ENCODE measurements at places on chromosomes 4 and X.
A peak's percentile ranks its signal among the peaks of the same experiment; 100 is the strongest.

DNA sequence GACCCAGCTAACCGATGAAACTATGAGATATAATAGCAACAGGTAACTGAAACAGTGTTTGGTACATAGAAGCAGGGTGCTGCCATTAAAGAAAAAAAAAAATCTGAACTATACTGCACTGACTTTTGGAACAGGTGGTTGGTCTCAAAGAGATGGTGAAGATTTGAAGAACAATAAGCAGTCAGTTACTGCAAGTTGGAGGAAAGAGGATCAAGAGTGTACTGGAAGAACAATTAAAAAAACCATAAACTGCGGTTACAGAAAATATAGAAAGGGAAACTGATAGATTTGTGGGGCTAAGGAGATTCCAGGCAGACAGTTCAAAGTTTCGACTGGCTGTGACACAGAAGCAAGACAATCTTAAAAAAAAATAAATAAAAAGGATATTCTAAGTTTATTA is 181.9 kb upstream of the TRAM1L1 start:
- DNase-seq = no peak

DNA sequence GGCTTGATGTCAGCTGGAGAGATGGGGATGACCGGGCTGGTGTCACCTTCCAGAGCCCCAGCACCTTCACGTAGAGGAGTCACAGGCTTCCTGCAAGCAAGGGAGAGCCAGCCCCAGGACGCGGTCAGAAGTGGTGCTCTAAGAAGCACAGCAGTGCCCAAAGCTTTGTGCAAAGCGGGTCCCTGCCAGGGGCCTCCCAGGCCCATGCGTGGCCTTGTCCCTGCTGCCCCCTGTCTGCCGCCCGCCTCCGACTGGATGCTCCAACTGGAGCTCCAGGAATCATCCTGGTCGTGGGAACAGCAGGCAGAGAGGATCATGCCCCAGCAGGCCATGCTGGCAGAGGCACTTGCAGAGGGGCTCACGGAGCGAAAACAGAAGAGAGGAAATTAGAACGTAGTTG is 40.1 kb upstream of the LRPAP1 start:
- DNase-seq = no peak

- DNase-seq = peak; percentile 4
These were observed 600.6 kb downstream of the ANKRD50 start for GRCh38 chr4:124111922-124112321.

- no peak for DNase-seq
These were observed 192.7 kb upstream of the NUDT6 start for GRCh38 chr4:123114915-123115756.

DNA sequence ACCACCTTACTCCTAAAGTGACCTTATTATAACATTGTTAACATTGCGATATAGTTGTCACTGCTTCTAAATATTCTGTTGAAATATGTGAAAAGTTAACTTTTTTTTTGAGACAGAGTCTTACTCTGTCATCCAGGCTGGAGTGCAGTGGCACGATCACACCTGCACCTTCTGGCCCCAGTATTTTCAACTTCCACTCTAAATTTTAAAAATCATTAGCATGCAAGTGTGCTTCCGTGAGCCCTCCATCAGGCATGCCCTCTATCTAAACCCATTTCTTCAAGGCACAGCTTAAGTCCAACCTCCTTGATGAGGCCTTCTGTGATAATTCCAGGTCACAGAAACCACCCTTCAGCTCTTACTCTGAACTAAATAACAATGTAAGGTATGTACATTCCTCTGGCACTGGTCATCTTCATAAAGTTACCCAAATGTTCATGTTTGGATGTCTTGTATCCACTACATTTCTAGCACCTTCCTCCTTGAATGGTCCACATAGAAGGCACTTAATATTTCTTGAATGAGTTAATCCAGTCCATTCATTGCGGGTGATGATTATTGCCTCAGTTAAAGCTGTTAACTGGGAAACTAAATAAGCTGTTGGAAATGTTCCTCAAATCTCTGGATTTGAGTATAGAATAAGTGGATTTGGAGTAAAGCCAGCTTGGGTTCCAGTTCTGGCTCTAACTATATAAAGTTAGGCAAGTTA is 38.6 kb upstream of the TMEM131L start:
- no peak for DNase-seq
